Foreskin keratinocyte (primary cell): ENCODE measurements at places on chromosomes 4 and X. TPM values are rescaled to one million over a fixed set of nuclear protein-coding genes. Genes with fewer than 3 reads are reported as not detected.

Gene LONRF3
- total RNA-seq: not detected in 2 replicates

Gene HMGB3
- 140 and 141 TPM in 2 replicates for total RNA-seq

Gene RIBC1
- total RNA-seq: 0.35 and 0.58 TPM in 2 replicates

Gene NAA15
- 62.4 and 66.9 TPM in 2 replicates for total RNA-seq

Gene UCHL1
- total RNA-seq: 5.2 and 7.5 TPM in 2 replicates

Gene PNMA6A
- 0.32 and 0.75 TPM in 2 replicates for total RNA-seq

Gene GPR82
- not detected in 2 replicates for total RNA-seq

DNA sequence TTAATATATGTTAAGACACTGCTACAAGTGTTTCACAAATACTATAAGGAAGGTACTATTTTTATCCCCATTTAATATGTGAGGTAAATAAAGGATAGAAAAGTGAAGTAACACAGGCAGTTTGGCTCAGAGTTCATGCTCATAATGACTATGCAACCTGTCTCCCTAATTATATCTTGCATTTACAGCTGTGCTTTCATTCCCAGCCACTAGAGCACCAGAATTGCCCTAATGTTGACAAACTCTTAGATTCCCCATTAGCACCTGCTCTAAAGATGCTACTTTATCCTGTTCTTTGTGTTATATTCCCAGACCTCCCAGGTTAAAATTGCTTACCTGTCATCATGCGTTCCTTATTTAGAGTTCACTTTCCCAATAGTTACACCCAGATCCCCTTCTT, 833.6 kb downstream of the CCSER1 start:
- DNase-seq: no peak

- DNase-seq: no peak
These were observed 214.8 kb downstream of the SPATA18 start for GRCh38 chr4:52265781-52266525.

DNA sequence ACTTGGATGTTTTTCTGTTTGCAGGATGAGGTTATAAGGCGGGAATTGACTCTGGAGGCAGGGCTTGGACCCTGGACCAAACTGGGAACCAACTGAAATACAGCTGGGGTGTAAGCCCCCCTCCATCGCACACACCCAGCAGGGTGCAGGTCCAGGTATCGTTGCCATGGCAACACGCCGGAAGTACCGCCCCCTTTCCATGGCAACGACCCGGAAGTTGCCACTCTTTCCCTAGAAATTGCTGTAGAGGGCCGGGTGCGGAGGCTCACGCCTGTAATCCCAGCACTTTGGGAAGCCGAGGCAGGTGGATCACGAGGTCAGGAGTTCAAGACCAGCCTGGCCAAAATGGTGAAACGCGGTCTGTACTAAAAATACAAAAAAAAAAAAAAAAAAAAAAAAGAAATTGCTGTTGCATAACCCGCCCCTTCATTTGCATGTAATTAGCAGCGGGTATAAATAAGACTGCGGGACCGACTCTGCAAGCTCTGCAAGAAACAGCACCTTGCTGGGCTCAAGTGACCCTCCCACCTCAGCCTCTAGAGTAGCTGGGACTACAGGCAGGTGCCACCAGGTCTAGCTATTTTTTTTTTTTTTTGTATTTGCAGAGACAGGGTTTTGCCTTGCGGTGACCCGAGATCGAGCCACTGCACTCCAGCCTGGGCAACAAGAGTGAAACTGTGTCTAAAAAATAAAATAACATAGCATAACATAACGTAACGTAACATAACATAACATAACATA, 139.6 kb downstream of the CRLF2 start:
- DNase-seq: no peak

DNA sequence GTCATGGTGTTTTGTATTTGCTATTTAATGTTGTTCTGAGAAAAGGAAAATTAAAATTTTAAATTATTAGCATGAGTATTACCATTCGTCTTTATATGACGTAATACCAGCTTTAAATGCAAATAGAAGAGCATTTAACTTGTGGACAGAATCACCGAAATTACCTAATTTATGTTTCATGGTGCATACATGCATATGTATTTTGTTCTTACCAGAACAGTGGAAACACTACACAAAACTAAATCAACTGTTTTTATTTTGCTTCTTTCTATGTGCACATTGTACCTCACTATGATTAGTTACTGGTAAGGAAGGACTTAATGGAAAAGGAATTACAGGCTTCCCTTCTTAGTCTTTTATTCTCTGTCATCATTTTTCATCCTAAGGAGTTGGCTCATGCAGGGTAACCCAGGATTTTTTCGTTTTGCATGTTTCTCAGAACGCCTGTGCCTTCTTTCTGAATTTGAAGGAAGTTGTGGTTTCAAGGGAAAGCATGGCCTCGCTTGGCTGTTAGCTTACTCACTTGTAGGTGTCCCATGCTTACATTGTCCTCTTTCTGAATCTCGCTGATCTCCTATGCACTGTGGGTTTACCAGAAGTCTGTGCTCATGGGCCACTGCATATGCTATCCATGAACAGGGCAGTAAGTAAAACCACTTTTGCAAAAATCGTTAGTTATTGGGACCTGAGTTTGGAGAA, 300.0 kb upstream of the PUDP start:
- DNase-seq: no peak

DNA sequence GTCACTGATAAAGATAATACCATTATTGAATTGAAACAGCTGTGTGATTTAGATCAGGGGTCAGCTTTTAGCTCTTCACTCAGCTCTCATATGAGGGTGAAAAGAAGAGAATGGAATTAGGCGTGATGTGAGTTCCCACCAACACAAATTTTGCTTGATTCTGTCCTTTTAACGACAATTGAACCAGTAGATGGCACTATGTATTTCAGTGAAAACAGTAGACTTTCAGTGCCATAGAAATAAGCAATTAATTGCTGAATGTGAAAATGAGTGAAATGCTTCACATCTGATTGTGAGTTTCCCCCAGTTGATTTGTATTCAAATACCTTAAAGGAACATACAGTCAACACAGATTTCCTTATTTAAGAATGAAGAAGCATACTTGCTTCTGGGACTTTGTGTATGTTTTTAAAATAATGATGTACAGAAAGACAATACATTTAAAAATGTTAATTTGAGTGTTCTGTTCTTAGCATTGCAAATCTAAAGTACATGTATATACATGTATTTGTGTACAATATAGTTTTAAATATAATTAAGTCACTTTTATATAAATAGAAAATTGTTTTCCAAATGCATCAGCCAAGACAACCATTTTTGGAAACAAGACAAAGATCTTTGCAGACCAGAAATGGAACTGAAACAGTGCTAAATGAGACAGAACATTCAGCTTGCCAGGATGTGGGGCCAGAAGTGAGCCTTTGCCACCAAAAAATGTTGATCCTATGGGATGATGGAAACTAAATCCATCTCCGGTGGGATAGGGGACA, 178.8 kb downstream of the SNCA start:
- DNase-seq: no peak
